Heart left ventricle (tissue), 16 donors: ENCODE measurements at places on chromosomes 4 and X. TPM values are rescaled to one million over a fixed set of nuclear protein-coding genes. Genes with fewer than 3 reads are reported as not detected.
A peak's percentile ranks its signal among the peaks of the same experiment; 100 is the strongest.

- no peaks in the 10 kb centered on the region for H3K27me3 ChIP-seq
- DNase-seq: no peak
- H3K4me1 ChIP-seq: no peaks in the 10 kb centered on the region
- no peak overlapping the region for H3K4me3 ChIP-seq
- no peaks in the 10 kb centered on the region for H3K36me3 ChIP-seq
- H3K27ac ChIP-seq: no peak overlapping the region
Measured at GRCh38 chrX:7582191-7582590, 260.8 kb upstream of the VCX start.

DNA sequence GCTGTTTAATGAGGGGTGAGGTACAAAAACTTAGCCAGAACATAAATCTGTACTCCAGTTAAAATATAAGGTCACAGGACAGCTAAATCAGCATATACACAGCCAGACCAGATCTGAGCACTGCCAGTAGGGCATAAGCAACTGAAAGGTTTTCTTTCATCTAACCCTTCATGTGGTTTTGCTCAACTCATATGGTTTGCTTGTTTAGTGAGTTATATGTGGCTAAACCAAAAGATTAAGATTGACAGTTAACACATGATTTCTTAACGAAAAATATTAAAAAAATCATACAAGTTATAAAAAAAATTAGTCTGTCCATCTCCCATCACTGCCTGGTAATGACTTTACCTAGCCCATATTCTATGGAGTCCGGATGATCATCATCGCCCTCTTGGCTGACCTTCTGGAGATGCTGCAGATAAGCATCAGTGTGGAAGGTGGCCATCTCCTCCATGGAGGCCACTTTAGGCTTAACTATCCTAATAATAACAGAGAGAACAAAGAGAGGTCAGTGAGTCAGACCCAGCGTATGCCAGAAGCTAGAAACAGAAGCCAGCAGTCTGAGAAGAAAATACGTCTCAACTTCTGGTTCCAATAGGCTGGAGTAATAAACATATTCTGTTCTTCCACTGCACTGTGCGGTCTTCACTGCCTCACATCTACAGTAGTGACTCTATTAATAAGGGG, 4.1 kb downstream of the HDAC8 start:
- no peaks in the 10 kb centered on the region for H3K27me3 ChIP-seq
- no peak overlapping the region for H3K27ac ChIP-seq
- no peak overlapping the region for H3K4me3 ChIP-seq

DNA sequence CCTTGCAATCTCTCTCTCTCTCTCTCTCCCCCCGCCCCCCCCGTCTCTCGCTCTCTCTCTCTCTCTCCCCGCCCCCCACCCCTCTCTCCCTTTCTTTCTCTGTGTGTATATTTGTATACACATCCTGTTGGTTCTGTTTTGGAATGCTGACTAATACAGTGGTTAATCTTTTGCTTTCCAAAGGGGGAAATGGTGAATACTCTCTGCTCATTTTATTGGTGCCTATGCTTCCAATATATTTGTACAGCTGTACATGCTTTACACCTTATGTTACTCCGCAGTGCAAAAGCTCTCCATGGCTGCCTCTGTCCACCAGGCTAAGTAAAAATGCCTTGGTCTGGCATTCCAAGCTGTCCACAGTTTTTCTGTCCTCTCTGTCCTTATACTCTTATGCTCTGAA, 158.8 kb downstream of the RBMX2 start:
- no peaks in the 10 kb centered on the region for H3K4me1 ChIP-seq
- H3K27me3 ChIP-seq: no peaks in the 10 kb centered on the region
- H3K4me3 ChIP-seq: no peak overlapping the region
- no peaks in the 10 kb centered on the region for H3K36me3 ChIP-seq
- H3K27ac ChIP-seq: no peak overlapping the region

DNA sequence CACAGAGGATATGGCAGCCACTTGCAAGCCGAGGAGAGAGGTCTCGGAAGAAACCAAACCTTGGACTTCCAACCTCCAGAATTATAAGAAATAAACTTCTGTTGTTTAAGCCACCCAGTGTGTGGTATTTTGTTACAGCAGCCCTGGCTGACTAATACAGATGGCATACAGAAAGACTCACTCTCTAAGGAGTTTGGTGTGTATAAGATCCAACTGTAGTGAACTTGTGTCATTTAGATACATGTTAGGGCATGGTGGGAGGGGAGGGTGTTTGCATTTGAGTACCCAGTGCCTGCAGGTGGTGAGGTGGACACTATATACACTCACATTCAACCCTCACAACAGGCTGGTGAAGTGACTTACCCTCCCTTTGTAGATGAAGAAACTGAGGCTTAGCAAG, 233.2 kb upstream of the KLF3 start:
- H3K4me1 ChIP-seq: no peaks in the 10 kb centered on the region
- no peak overlapping the region for H3K4me3 ChIP-seq
- H3K27ac ChIP-seq: no peak overlapping the region
- H3K36me3 ChIP-seq: no peaks in the 10 kb centered on the region
- no peak for DNase-seq
- H3K27me3 ChIP-seq: no peaks in the 10 kb centered on the region

DNA sequence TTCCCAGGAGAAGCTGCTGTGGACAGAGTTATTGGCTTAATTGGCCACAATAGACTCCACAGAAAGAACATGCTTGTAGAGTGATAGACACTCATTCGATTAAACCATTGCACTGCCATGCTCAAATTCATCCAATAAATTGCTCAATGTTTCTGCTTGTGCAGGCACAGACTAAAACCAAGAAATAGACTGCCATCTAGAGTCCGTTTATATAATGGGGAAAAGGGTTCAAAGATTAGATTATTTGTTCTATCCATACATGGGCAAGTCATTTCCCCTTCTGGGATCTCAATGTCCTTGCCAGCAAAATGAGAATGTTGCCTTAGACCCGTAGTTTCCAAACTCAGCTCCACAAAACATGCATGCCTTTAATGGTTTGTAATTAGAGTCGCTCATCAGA, 8.7 kb downstream of the SMIM10 start:
- peaks cover 14% of the 10 kb centered on the region for H3K4me1 ChIP-seq
- H3K27me3 ChIP-seq: peaks cover 8% of the 10 kb centered on the region
- H3K4me3 ChIP-seq: no peak overlapping the region
- peak overlapping the region; percentile 39 for H3K27ac ChIP-seq
- no peak for DNase-seq

Gene SHOX
- not detected for total RNA-seq

Gene UGT2A1
- not detected for total RNA-seq

Gene EDA2R
- total RNA-seq: 1.2 TPM

Gene HSFX4
- total RNA-seq: 0.40 TPM
